ENCODE measurements at places on chromosomes 5 and 9. TPM values are rescaled to one million over a fixed set of nuclear protein-coding genes. Genes with fewer than 3 reads are reported as not detected.
A peak's percentile ranks its signal among the peaks of the same experiment; 100 is the strongest.

GRCh38 chr5:142846406-142846805 is 76.2 kb downstream of the ARHGAP26 start:
- DNase-seq, result no peak

DNA sequence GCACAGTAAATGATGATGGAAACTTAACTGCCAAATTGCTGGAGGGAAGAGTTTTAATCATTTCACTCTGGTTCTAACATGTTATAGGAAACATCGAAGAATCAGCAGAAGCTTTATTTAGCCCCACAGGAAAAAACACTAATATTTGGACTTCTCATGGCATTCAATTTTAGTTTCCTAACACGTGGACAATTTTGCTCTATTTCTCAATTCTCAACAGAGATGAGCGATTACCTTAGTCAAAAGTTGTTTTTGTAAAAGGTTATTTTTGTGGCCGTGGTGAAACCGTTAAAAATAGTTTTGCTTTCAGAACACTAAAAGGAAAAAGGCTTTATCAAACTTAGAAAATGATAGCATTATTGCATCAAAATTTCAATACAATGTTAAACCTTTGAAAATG is 235.2 kb downstream of the PLK2 start:
- DNase-seq, result no peak

GRCh38 chr5:142959683-142960657 is 189.8 kb downstream of the ARHGAP26 start:
- DNase-seq, result peak; percentile 94

DNA sequence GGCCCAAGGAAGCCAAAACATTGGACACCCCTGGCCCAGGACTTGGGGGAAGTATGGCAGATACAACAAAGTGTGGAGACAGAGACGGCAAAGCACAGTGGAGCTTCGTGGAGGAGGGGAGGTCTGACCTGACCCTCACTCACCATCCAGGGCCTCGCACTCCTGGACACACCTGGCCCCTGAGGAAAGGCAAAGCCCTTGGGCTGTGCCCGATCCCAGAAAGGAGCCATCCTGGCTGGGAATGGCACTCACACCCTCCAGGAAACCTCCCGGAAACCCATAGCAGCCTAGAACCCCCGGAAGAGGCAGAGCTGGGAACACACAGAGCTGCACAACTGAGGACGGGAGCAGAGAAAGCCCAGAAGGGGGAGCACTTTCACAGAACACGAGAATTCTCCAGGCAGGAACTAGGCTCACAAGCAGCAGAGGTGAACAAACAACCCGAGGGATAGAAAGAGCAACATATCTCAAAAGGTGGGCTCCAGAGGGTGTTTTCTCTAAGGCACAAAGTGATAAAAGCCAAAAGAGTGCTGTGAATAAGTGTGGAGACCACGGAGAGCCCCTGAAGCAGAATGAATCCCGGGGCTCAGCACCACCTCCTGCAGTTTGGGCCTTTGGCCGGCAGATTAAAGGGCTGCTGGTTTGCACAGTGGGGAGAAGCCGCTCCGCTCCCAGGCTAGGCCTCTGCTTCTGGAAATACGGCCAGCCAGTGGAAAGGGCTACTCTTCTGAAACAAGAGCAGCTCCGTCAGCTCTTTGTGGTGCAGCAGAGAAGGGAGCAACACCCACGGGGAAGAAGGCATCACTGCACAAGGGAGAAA is 108.2 kb downstream of the UBE2R2 start:
- peak; percentile 34 for DNase-seq

The GCNT1 gene
- total RNA-seq, result 1.6 TPM

DNA sequence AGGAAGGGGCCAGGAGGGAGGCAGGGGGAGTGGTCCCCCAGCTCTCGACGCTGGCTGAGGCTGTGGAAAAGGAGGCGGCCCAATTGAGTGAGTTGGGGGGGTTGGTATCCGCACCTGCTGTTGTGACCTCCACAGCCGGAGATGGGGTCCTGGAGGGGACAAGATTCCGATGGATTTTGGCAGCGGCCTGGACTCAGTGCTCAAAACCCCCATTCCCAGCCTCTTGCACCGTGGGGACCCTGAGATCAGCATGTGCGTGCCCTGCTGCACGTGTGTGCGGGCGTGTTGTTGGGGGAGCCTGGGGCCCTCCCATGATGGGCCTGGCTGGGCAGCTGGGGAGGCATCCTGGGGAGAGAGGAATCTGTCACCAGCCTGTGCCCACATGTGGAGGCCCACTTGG is 15.0 kb downstream of the CNTFR start:
- no peak for DNase-seq

- DNase-seq, result no peak
Observed at GRCh38 chr9:2597483-2597882, 24.1 kb upstream of the VLDLR start.

DNA sequence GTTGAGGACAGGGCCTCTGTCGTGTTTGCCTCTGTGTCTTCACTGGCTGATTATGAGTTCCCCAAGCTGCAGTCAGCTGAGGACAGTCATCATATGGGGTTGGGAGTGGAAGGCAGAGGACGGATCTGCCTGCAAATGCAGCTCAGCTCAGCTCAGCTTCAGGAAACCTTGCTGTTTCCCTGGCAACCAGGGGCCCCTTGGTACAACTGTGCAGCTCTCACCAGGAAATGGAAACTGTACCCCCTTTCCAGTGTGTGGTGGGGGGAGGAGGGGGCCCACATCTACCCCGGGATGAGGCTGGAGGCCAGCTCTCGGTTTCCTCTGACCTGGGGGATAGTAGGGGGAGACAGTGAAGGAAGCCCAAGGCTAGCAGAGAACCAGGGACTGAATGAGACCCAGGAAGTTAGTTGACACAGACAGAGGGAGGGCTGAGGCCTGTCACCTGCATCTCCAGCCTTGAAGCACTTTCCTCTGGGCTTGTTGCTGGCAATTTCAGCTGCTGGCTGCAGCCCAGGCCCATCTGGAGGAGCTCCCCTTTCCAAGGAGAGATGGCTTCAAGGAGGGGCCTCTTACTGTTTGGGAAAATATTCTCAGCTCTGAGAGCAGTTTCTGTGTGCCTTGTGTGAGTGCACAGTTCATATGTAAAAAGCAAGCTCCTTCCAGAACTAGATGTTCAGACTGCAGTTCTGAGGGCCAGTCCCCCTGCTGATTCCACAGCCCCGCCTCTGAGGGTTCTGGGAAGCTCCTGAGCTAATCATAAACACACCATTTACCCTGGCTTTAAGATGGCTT is 6.9 kb downstream of the ANXA6 start:
- DNase-seq, result no peak

DNA sequence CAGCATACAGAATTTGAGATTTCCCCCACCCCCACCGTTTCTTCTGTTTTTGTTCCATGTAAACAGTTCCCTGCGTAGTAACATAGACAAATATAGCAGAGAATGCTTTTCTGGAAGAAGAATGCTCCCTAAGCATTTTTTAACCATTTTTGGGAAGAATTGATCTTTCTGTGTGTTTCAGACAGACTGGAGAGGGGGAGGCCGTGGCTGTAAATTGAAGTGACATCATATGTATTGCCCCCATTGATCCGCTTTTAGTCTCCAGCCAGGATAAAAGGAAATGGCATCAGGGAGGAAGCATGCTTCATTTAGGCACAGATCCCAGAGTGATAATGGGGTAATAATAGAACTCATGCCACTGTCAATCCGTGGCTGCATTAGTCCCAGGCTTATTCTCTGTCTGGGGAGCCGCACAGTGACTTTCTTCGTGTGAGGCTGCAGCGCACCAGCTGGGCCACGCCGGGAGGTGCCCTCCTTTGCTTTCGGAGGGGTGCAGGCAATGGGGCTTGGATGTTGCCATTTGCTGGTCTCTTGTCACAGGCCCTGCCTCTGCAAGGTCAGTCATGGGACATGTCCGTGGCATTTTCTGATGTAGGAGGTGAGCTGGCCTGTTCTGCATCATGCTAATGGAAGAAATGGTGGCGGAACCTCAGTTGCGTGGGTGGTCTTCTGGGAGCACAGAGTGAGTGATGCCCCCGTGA is 261.5 kb downstream of the FANCC start:
- DNase-seq, result no peak

- no peak for DNase-seq
Observed at GRCh38 chr9:135993765-135994500, 32.8 kb upstream of the UBAC1 start.

- no peak for DNase-seq
Observed at GRCh38 chr5:52758014-52758413, 29.7 kb upstream of the ITGA1 start.

DNA sequence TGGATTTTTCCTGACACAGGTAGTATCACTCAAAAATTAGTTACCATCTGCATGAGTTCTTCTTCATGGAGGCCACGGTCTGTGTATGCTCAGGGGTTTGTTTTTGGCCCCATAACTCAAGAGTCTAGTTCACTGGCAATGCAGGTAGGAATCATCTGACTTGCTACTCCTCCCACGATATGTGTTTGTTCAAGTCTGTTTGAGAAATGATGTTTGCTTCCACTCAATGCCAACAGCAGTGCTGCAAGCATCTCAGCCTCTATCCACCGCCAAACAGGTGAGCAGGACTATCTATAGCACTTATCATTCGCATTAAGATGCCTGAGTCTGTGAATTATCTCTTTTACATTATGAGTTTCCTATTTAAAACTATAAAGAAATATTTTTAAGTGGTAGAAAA is 264.8 kb upstream of the PTGER4 start:
- no peak for DNase-seq

- no peak for DNase-seq
Observed at GRCh38 chr9:38368731-38369130, 23.8 kb upstream of the ALDH1B1 start.

The GABBR2 gene
- 0.69 TPM for total RNA-seq

DNA sequence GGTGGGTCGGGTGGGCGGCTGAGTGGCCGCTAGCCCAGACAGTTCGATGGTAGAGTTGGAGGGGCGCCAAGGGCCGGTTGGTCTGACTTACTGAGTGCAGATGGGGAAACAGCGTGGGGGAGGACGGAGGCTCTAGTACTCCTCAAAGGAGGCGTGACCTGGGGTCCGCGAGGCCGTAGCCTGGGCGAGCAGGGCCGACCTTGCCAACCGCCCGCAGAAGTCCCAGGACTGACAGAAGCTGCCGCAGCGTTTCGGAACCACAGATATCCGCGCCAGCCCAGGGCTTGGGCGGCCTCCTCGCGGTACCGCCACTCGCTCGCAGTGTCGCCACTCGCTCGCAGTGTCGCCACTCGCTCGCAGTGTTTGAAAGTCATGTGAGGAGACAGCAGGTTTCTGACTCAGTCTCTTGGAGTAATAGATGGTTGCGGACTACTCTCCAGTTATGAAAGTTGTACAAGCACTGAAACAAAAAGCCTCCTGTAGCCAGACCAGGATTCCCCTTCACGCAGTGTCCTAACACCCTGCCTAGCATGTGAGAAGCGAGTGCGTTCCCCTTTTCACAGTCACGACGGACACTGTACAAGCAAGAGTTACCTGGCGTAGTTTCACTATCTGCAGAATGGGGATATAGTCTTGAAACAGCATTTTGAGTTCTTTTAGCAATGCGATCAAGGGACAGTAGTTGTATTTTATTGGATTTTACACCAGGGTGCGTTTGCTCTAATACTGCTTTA is 674 bp downstream of the TMEM38B start:
- peak; percentile 59 for DNase-seq

DNA sequence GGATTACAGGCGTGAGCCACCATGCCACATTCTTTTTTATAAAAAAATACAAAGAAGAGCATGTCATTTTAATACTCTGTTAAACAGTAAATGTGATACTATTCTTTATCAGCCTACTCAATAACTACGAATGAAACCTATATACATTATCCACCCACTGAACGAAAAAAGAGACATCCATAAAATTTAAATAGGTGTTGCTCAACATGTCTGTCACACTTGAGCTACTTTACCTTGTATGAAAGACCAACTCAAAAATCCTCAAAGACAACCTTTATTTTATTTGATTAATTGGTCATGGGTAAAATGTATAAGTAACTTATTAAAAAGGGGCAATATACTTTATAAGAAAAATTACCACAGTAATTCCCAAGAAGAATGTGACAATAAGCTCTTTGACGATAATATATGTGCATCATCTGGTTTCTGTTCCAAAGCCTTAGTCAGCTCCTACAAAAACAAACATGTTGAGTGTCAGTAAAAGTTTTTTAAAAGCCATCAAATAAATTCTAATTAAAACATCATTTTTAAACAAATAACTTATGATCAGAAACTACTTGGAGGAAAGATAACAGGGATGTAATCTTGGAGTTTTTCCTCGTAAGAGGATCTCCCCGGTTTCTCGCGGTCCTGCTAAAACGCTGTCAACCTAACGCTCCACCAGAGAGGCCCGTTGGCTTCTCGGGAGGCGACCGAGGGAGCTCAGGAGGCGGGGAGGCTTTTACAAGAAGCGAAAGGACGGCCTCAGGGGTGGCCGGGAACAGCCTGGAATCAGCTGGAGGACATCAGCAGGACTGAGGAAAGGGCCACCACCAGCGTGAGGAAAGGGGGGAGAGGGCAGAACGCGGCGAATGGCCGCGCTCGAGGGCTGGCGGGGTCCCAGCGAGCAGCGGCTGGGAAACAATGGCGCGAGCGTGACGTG is 13.5 kb upstream of the ANKRD18B start:
- DNase-seq, result peak; percentile 48

DNA sequence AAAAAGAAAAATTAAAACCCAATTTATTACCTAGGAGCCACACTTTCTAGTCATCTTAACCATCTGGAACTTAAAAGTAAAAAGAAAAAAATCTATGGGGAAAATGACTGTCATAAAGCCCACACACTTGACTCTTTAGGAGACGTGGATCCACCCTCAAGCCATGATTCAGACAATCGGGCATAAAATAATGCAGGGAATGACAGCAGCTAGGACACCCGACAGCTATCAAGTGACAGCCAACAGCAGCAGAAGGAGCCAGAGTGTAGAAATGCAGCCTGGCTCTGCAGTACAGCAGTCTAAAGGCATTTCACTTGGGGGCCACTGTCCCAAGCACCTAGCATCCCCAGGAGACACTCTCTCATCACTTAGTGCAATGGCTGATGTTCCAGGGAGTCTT is 226.9 kb downstream of the CAAP1 start:
- DNase-seq, result no peak

DNA sequence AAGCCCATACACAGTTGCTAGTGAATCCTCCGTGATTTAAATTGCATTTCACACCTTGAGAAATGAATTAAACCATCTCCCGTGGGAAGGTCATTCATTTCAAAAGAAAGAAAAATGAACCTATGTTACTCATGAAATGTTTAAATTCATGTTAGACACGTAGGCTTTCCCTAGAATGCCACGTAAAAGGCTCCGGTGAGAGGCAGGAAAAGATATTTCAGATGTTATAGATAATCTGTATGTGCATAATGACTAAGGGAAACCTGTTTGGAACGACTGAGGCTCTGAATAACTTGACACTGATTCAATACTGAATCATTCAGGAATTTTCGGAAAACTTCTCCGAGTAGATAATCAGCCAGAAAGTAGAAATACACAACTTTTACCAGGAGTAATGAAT is 134.3 kb upstream of the ICE1 start:
- peak; percentile 60 for DNase-seq

The FABP6 gene
- total RNA-seq, result 1.5 TPM

GRCh38 chr5:160432196-160432595 is 10.5 kb downstream of the PTTG1 start:
- DNase-seq, result no peak

The NUTM2F gene
- total RNA-seq, result not detected

GRCh38 chr5:93789173-93790067 is 48.0 kb upstream of the POU5F2 start:
- DNase-seq, result peak; percentile 55
